ENCODE measurements at places on chromosomes 6 and 20. TPM values are rescaled to one million over a fixed set of nuclear protein-coding genes. Genes with fewer than 3 reads are reported as not detected.

Gene ISM1
- not detected for total RNA-seq

Gene SRMS
- not detected for total RNA-seq

Gene HDGFL1
- not detected for total RNA-seq

Gene CRISP3
- not detected for total RNA-seq

Gene PLAGL1
- 24.7 TPM for total RNA-seq

Gene GNL1
- total RNA-seq, result 42.9 TPM

Gene HEY2
- total RNA-seq, result 12.9 TPM

Gene CDSN
- total RNA-seq, result not detected

Gene WFDC10B
- not detected for total RNA-seq

Gene FAM50B
- total RNA-seq, result 4.7 TPM

Gene TBXT
- not detected for total RNA-seq

Gene COL20A1
- under 0.01 TPM for total RNA-seq

Gene EYS
- not detected for total RNA-seq

Gene SS18L1
- total RNA-seq, result 12.9 TPM

Gene SIRPB1
- total RNA-seq, result 0.14 TPM

Gene GPR6
- not detected for total RNA-seq

Measured in thoracic aorta endothelial cell (primary cell).